ENCODE measurements at places on chromosomes 2 and 18.

- H3K27ac ChIP-seq: no peak overlapping the region
- no peaks in the 10 kb centered on the region for H3K27me3 ChIP-seq
- H3K4me1 ChIP-seq: no peaks in the 10 kb centered on the region
- no peaks in the 10 kb centered on the region for H3K36me3 ChIP-seq
- no peak overlapping the region for H3K4me3 ChIP-seq
- DNase-seq: no peak
Observed at GRCh38 chr18:23722646-23723045, 33.4 kb downstream of the LAMA3 start.

GRCh38 chr2:130824492-130825061 lies 12.1 kb upstream of the ARHGEF4 start:
- H3K27ac ChIP-seq: no peak overlapping the region
- H3K27me3 ChIP-seq: no peaks in the 10 kb centered on the region
- peak; percentile 57 for DNase-seq

GRCh38 chr2:158477202-158477601 lies 20.4 kb downstream of the PKP4 start:
- DNase-seq: peak; percentile 25
- H3K4me1 ChIP-seq: peaks cover 10% of the 10 kb centered on the region
- H3K4me3 ChIP-seq: no peak overlapping the region
- no peaks in the 10 kb centered on the region for H3K36me3 ChIP-seq
- no peaks in the 10 kb centered on the region for H3K27me3 ChIP-seq

DNA sequence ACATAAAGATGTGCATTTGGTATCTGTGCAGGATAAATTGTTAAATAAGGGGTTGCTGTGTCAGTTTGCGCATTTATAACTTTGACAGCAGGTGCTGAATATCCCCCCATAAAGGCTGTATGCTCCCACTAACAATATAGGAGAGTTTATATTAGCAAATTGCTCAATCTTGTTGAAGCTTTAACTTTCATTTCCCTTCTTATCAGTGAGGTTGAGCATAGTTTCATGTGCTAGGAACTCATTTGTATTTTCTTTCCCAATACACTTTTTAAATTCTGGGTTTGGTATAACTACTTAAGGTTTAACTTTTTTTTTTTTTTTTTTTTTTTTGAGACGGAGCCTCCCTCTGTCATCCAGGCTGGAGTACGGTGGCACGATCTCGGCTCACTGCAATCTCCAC lies 89.0 kb downstream of the FAM117B start:
- H3K27me3 ChIP-seq: no peaks in the 10 kb centered on the region
- DNase-seq: no peak
- no peak overlapping the region for H3K4me3 ChIP-seq
- H3K27ac ChIP-seq: no peak overlapping the region

- no peak overlapping the region for H3K27ac ChIP-seq
- H3K27me3 ChIP-seq: no peaks in the 10 kb centered on the region
- DNase-seq: no peak
- H3K36me3 ChIP-seq: no peaks in the 10 kb centered on the region
- no peak overlapping the region for H3K4me3 ChIP-seq
Observed at GRCh38 chr18:6401687-6402086, 13.0 kb downstream of the L3MBTL4 start.

GRCh38 chr2:86118130-86118529 lies 12.1 kb downstream of the PTCD3 start:
- no peak overlapping the region for H3K4me3 ChIP-seq
- DNase-seq: no peak
- no peaks in the 10 kb centered on the region for H3K27me3 ChIP-seq
- H3K4me1 ChIP-seq: no peaks in the 10 kb centered on the region
- H3K36me3 ChIP-seq: peaks cover 97% of the 10 kb centered on the region

DNA sequence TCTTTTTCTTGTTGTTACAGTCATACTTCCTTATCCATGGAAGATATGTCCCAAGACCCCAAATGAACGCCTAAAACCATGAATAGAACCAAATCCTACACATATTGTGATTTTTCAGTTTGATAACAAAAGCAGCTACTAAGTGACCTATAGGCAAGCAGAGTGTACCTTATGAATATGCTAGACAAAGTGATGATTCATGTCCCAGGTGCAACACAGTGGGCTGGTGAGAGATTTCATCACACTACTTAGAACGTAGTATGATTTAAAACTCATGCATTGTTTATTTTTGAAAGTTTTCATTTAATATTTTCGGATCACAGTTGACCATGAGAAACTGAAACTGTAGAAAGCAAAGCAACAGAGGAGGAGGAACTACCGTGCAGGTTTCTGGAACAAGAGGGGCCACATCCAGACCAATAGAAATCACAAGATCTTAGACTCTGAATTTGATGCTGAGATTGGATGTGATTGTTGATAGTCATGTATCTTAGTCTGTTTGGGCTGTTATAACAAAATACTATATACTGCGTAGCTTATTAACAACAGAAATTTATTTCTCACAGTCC lies 470.8 kb upstream of the VRK2 start:
- DNase-seq: no peak
- no peaks in the 10 kb centered on the region for H3K27me3 ChIP-seq
- H3K4me3 ChIP-seq: no peak overlapping the region
- H3K4me1 ChIP-seq: no peaks in the 10 kb centered on the region
- no peak overlapping the region for H3K27ac ChIP-seq
- no peaks in the 10 kb centered on the region for H3K36me3 ChIP-seq

DNA sequence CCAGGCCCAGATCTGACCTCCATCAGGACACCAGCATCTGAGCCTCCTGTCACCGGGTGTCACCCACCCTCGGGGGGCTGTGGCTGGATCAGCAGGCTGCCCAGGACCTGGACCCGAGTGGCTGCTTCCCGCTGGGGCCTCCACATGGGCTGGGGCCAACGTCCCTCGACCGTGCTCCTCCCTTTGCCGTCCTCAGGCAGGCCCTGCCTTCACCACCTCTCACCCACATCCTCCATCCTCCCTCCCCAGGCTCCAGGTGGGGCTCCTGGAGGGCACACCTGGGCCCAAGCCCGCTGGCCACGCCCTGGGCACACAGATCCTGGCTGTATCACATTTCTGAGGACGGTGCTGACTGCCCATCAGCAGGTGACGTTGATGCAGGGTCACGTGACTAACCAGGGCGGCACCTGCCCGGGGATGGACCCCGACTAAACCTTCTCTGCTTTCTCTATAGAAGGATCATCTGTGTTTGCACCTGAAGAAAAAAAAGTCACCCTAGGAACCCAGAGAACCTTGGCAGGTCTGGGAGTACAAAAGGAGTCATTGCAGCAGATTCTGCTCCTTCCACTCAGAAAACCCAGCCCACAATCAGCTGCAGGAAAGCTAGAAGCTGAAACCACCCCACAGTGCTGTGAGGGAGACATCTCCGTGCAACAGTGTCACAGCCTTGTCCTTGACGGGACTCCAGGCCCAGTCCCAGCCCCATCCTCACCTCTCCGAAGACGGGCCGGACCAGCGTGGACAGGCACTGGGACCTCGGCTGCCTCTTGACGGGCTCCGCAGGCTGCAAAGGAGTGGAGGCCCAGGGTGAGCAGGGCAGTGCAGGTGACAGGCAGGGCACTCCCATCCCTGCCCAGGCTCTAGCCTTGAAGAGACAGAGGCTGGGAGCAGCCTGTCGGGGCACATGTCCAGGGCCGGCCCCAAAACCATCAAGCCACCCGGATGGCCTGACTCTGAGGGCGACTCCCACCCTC lies 11.2 kb downstream of the STK25 start:
- H3K27me3 ChIP-seq: no peaks in the 10 kb centered on the region
- H3K36me3 ChIP-seq: peaks cover 80% of the 10 kb centered on the region
- no peaks in the 10 kb centered on the region for H3K4me1 ChIP-seq
- H3K27ac ChIP-seq: no peak overlapping the region
- DNase-seq: no peak

DNA sequence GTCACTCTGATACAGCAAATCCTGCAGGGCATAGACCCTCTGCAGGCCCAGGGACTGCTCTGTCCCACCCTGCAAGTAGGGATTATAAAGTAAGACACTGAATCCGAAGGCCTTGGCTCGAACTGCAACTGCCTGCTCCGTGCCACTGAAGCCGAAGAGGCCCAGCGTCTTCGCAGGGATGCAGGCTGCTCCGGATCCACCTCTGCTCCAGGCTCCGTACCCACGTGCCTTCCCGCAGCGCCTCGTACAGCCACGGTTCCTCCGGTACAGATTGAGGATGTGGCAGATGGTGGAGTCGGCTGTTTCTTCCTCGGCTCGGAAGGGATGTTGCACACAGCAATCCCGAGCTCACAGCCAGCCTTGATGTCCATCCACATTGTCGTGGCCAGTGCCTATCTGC lies 160.4 kb upstream of the LHCGR start:
- no peaks in the 10 kb centered on the region for H3K27me3 ChIP-seq
- H3K27ac ChIP-seq: no peak overlapping the region
- H3K36me3 ChIP-seq: no peaks in the 10 kb centered on the region
- H3K4me1 ChIP-seq: no peaks in the 10 kb centered on the region

GRCh38 chr2:68889500-68889899 lies 18.3 kb upstream of the BMP10 start:
- no peaks in the 10 kb centered on the region for H3K4me1 ChIP-seq
- no peak for DNase-seq
- no peak overlapping the region for H3K4me3 ChIP-seq
- H3K27ac ChIP-seq: no peak overlapping the region
- H3K27me3 ChIP-seq: no peaks in the 10 kb centered on the region

DNA sequence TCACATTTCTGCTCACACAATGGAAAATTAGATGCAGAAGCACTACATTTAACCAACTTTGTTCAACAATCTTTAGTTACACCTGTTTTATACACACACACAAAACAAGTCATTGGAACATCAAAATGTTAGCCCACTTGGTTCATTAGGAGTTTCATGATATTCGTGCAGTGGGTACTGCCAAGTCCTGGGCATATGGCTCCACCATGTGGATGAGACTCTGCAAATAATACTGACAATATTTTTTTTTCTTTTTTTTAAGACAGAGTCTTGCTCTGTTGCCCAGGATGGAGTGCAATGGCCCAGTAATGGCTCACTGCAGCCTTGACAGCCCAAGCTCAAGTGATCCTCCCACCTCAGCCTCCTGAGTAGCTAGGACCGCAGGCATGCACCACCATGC lies 34.5 kb upstream of the GRB14 start:
- no peak overlapping the region for H3K27ac ChIP-seq
- H3K27me3 ChIP-seq: no peaks in the 10 kb centered on the region
- no peaks in the 10 kb centered on the region for H3K4me1 ChIP-seq
- no peak overlapping the region for H3K4me3 ChIP-seq
- H3K36me3 ChIP-seq: no peaks in the 10 kb centered on the region

- H3K4me3 ChIP-seq: no peak overlapping the region
- no peak for DNase-seq
- no peak overlapping the region for H3K27ac ChIP-seq
- no peaks in the 10 kb centered on the region for H3K4me1 ChIP-seq
Observed at GRCh38 chr2:96625571-96626552, 12.2 kb downstream of the KANSL3 start.

DNA sequence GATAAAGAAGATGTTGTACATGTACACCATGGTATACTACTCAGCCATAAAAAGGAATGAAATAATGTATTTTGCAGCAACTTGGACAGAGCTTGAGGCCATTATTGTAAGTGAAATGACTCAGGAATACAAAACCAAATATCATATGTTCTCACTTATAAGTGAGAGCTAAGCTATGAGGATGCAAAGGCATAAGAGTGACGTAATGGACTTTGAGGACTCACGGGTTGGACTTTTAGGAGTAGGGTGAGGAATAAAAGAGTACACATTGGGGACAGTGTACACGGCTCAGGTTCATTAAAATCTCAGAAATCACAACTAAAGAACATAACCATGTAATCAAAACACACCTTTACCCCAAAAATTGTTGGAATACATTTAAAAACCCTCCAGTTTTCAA lies 206.4 kb downstream of the RIT2 start:
- no peaks in the 10 kb centered on the region for H3K27me3 ChIP-seq
- no peaks in the 10 kb centered on the region for H3K4me1 ChIP-seq

DNA sequence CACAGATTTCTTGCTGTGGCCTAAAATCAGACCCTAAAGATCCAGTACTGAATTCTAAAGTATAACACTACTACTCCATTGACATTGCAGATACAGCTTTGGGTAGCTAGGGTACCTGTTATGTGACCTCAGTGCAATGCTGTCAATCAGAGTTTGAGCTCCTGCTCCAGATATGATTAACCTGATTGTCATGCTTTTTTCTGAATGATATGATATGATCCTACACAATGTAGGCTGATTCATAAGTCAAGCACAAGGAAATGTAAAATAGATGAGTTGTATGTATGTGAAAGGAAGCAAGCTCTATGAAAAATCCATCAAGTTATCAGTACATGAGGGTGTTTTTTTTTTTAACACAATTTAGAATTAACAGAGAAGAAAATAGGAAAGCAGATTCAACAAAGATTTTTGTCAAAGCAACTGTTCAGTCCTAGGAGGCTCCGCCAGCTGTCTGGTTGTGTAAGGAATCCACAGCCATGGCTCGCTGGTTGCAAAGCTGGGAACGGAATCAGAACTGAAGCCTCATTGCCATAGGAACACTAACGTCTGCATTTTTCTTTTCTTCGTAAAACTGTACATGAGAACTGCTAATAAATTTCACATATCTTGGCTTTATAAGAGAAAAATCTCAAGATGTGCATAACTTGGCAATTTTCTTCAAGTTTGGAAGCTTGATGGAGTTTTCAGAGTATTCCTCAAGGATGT lies 52.9 kb downstream of the NR4A2 start:
- no peaks in the 10 kb centered on the region for H3K36me3 ChIP-seq
- no peaks in the 10 kb centered on the region for H3K4me1 ChIP-seq
- H3K27ac ChIP-seq: no peak overlapping the region
- no peak overlapping the region for H3K4me3 ChIP-seq
- no peaks in the 10 kb centered on the region for H3K27me3 ChIP-seq
- no peak for DNase-seq

DNA sequence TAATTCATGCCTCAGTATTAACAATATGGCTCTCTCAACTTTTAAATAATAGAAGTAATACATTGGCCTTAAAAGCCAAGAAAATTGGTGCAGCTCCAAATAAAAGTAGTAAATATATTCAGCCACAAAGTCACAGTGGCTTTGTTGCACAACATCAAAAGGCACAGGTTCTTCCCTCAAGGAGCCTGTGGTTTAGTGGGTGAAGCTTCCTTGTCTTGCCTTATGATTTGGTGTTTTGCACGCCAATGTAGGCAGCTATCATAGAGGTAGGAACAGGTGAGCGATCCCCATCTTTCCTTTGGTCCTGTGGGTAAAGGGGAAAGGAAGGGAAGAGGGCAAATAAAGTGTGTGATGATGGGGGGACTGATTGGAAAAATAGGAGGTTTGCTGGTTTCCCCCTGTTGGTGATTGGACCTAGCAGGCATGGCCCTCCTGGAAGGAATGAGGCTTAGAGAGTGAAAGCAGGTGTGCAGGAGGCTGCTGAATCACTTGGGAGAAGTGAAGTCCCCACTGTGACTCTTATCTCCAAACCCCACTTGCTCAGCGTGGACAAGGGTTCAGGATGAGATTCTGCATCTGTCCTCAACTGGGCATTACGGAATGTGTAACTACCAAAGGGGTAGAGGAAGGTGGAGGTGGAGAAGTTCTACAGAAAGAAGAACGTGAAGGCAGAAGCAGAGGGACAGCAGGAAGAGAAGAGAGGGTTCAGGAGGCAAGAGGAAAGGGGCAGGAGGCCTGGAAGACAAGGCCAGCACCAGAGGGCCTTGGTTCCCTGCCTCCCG lies 20.1 kb upstream of the TNP1 start:
- peaks cover 10% of the 10 kb centered on the region for H3K4me1 ChIP-seq
- no peak for DNase-seq
- no peaks in the 10 kb centered on the region for H3K27me3 ChIP-seq
- H3K27ac ChIP-seq: no peak overlapping the region
- no peak overlapping the region for H3K4me3 ChIP-seq
- no peaks in the 10 kb centered on the region for H3K36me3 ChIP-seq

GRCh38 chr2:212536817-212537725 lies 1.5 kb downstream of the ERBB4 start:
- peaks cover 16% of the 10 kb centered on the region for H3K27me3 ChIP-seq
- H3K36me3 ChIP-seq: no peaks in the 10 kb centered on the region
- DNase-seq: peak; percentile 21
- H3K27ac ChIP-seq: no peak overlapping the region
- H3K4me1 ChIP-seq: no peaks in the 10 kb centered on the region

Data from naive thymus-derived CD4-positive, alpha-beta T cell (primary cell).